Activated T-helper 1 cell treated with Interleukin-2 at 50 U/mL for 16 hours (primary cell): ENCODE measurements at places on chromosomes 16 and 17.

GRCh38 chr16:2987833-2988232 lies 7.6 kb upstream of the PKMYT1 start:
- DNase-seq, result no peak

DNA sequence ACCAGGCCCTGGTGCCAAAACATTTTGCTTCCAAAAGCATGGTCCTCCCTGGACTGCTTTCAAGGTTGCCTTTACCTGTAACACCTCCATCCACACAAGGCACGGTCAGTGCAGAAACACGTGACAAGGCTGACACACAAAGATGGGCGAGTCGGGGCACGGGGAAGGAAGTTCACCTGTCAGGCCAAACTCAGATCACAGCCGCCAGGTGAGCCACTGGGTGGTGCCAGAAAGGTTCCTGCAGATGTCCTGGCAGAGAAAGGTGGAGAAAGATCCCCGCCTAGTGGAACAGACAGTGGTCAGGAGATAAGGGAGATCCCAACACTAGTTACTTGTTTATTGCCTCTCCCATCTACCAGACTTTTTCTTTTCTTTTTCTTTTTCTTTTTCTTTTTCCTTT lies 155.3 kb downstream of the AIPL1 start:
- DNase-seq, result no peak

- no peak for DNase-seq
Observed at GRCh38 chr16:81435103-81435502, 9.5 kb upstream of the CMIP start.

DNA sequence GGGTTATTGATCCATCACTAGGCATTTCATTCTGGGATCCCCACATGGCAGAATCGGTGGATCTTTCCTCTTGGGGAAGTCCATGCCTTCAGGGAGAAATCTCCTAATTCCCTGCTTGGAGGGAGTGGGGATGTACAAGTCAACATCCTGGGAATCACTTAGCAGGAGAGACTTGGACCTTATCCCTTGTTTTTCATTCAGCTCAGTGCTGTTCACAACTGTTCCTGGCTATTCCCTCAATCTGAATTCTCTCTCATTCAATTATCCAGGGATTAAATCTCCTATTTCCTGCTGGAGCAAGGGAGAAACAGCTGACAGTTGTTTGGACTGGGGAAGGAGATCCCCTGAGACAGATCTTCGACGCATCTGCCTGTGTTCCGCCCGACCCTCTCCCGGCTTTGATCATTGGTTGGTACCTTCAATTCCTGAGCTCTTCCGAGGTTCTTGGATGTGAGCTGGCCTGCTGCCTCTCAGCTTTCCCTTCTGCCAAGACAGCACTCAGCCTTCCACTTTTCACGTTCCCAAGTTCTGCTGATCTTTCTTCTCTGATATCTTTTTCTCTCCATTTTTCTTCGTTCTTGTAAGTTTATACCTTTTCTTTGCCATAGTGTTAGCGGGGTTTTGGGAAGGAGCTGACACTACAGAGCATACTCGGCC lies 115.4 kb upstream of the GNAO1 start:
- DNase-seq, result no peak

GRCh38 chr17:35255316-35255715 lies 12.4 kb downstream of the SLFN5 start:
- no peak for DNase-seq

- DNase-seq, result no peak
Observed at GRCh38 chr17:48543854-48544348, 1.0 kb downstream of the HOXB2 start.

GRCh38 chr17:28741358-28742349 lies 2.2 kb upstream of the TRAF4 start:
- DNase-seq, result no peak

- no peak for DNase-seq
Observed at GRCh38 chr16:75379339-75379738, 54.0 kb downstream of the CFDP1 start.
